Stimulated activated CD4-positive, alpha-beta T cell treated with anti-CD3 and anti-CD28 coated beads, TNF-alpha, amount 100 ng/mL, for 1 hour (primary cell): ENCODE measurements at places on chromosomes 5 and 9.
A peak's percentile ranks its signal among the peaks of the same experiment; 100 is the strongest.

DNA sequence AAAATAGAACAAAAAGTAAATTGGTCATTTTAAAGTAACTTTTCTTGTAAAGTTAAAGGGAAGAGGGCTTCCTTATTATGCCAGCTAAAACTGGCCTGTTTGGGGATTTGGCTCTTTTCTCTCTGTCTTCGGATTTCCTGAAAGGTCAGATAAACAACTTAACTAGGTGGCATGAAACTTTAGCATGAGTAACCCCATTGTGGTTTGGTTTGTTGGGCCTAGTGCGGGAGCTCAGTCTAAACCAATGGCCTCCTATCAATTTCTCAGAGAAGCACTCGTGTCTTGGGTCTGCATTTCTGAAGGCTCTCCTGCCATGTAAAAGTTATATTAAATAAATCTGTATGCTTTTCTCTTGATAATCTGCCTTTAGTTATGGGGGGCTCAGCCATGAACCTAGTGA, 48.5 kb upstream of the ANKH start:
- DNase-seq, result no peak

DNA sequence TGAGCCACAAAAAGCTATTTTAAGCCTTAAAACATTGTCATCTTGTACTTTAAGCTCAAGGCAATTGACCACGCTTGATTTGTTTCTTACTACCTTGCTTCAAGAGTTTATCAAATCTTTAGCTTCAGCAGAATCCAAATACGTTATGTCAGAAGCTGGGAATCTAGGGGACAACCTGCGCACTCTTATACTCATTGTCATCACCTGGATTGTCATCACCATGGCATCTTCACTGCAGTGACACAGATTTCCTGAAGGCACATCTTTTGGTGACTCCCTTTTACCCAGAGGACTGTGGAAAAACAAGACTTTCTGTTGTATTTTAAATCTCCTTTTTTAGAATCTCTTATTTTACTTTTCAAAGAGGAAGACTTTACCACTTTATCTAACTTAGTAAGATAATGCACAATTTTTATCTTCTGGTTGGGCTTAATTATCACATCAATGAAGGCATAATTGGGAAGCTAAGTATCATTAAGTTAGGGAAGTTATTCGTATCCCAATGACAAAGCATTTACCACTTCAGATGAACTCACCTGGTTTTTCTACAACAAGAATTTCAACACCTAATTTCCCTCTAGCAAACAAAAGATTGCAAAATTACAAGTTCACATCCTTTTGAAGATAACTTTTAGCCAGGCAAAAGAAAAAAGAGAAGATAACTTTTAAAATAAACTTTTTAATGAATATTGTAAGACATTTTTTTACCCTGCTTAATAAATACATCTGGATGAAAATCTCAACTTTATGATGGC, 162.0 kb downstream of the DOCK2 start:
- DNase-seq, result no peak

GRCh38 chr9:3180696-3181048, 336.8 kb upstream of the PUM3 start:
- DNase-seq, result no peak

DNA sequence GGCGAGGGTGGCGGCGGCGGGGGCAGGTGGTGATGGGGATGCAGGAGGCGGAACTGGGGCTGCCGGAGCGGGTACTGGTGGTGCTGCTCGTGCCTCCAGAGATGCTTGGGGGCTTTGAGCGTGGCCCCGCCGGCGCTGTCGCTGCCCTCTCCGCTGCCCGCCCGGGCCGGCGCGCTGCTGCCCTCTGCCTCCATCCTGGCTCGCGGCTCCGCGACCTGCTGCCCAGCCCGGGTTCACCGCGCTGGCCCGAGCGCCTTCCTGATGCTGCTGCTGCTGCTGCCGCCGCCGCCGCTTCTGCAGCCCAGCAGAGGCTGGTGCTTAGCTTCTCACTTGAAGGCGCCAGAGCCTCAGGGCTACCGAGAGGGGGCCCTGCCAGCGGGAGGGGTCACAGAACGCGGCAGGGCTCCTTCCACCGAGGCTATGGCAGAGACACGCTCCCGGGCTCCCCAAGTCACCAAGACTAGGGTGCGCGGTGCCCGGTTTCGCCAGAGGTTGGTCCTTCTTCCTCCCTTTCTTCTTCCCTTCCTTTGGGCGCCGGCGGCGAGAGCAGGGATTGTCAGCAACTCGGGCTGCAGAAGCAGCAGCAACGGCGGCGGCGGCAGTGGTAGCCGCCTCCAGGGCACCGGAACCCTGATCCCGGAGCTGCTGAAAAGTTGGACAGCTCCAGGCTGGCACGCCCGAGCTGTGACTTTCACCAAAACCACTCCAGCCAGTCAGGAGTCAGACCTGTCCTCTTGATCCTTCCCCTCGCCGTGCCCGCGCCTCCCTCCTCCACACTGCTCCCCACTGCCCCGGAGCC, at the start of gene PDE4D:
TSS of gene PDE4D (minus strand) at position 298 of the 799 bp plus-strand sequence.
- DNase-seq, result no peak

- no peak for DNase-seq
Measured at GRCh38 chr9:105126226-105126625, 118.2 kb upstream of the SLC44A1 start.

DNA sequence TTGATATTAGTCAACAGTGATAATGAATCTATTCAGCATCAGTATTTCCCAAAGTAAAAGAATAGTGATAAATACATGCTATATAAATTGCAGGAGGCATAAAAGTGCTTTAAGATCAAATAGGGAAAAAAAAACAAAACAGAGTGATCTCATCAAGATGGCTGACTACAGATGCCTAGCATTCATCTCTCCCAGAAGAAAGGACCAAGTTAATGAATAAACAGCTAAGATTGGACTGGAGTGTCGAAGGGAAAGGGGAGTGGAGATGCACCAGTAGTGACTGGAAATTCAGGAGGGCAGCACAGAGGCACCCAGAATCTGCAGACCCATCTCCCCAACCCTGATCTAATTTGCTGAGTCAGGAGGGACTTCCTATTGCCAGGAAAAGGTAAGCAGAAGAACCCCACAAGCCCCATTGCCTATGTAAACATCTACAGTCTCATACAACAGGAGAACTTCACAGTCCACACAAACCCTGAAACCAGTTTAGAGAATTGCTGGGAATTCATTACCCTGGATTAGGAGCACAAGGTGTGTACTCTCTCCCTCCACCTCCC, 699.4 kb downstream of the PTPRD start:
- DNase-seq, result no peak

DNA sequence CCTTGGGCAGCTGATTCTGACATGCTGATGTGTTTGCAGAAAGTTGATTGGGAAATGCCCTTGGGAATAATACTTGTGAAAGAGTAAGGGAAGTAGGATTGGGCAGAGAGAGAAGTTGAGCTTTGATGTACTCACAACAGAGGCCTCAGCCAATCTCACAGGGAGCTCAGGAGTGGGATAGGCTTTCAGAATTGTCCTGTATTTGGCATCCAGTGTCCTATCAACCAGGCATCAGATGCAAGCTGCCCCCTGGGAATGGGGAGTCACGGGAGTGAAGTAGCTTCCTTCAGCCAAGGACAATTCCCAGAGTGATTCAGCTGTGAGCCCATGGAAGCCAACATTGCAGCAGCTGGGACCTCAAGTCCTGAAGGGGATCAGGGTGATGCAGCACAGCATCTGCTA, 39.6 kb downstream of the DMAC1 start:
- no peak for DNase-seq

GRCh38 chr9:69149321-69149807, 24.7 kb upstream of the TJP2 start:
- DNase-seq, result no peak

DNA sequence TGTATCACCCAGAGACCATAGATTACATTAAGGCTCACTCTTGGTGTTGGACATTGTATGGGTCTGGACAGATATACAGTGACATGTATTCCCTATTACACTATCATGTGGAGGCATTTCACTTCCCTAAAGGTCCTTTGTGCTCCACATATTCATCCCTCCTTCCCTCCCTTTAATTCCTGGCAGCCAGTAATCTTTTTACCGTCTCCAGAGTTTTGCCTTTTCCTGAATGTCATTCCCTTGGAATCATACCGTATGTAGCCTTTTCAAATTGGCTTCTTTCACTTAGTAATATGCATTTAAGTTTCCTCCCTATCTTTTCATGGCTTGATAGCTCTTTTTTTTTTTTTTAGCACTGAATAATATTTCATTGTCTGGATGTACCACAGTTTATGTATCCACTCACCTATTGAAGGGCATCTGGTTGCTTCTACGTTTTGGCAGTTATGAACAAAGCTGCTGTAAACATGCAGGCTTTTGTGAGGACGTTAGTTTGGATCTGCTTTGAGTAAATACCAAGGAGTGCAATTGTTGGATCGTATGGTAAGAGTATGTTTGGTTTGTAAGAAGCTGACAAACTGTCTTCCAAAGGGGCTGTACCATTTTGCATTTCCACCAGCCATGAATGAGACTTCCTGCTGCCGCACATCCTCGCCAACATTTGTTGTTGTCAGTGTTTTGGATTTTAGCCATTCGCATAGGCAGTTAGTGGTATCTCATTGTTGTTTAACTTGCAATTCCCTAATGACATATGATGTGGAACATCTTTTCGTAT, 122.1 kb upstream of the SMIM23 start:
- no peak for DNase-seq

DNA sequence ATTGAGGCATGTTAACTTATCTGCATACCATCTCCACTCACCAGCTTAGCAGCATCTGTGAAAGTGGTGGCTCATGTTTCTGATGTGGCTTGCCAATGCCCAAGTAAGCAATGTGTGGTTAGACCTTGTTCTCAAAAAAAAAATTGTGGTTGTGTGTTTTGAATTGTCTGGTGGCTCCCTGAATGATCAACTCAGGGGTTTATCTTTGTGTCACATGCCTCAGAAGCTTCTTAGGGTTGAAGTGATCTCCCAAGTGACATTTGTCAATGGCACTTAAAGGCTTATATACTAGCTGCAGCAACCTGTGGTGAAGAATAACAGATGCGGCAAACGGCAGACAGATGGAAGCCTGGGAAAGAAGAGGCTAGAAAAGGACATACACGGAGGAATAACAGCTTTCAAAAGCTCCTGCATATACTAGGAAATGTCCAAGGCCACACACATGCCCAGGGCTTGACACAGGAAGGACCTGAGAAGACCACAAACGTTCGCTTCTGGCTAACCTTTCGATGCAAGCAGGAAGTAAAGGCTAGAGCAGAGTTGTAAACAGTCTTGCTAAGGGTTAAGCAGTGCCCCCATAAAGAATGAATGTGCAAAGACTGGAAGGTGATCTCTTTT, 42.2 kb upstream of the FSD1L start:
- peak; percentile 16 for DNase-seq

- DNase-seq, result no peak
Measured at GRCh38 chr9:133892193-133892920, 99.8 kb downstream of the VAV2 start.

GRCh38 chr5:41218929-41219657, 5.8 kb upstream of the C6 start:
- DNase-seq, result no peak

DNA sequence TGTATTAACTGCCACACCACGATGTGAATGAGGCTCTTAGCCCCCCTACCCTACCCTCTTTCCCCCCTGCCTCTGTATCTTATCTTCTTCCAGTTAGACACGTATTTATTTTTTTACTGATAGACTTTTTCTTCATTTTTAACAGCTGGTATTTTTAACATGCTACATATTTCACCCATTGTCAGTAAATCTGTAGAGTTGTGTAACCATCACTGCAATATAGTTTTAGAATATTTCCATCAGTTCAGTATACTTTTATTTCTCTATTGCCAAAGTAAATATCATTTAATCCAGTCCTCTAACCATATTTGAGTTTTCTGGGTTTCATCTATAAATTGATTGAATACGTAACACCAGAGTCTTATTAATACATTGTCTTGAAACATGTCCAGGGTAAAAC, 62.8 kb downstream of the SPATA31C2 start:
- no peak for DNase-seq

DNA sequence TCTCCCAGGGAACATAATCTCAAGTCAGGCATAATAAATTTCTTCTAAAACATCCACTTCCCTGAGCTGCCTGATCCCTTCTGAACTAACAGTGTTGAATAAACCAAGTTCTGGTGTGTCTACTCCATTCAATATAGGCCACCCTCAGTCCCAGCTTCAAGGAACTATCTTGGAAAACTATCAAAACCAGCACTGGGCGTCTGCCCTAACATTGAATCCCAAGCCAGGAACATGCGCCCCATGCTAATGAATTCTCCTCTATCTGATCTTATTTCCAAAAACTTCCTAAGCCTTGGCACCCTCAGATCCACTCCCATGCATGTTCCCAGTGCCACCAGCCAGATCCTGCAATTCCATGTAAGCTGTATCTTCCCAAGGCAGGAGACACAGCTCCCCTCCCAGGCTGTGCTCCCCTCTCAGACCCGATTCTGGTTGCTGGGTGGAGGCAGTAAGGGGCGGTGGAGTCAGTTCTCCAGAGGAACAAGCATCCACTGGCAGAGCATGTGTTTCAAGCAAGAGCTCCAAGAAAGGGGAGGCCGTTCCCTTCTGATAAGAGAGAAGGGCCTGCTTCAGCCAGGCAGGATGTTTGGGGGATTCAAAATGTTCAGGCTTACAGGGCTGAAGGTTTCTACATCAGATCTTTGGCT, 13.1 kb upstream of the FOXI1 start:
- no peak for DNase-seq

DNA sequence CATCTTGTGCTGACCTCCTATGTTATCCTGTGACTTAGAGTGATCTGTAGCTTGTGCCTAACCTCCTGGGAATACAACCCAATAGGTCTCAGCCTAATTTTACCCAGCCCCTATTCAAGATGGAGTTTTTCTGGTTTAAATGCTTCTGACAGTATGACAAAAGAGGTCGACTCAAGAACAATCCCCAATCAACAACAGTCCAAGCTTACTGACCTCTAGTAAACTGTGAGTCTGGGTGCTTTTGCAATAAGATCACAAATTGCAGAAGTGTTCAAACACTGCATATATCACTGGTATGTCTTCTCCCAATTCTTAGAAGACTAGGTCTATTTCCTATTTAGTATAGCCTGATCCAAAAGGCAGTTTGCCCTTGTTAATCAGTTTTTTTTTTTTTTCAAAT, 323.5 kb upstream of the PTGER4 start:
- DNase-seq, result no peak

- no peak for DNase-seq
Measured at GRCh38 chr5:64299805-64300204, 134.2 kb downstream of the RNF180 start.

- no peak for DNase-seq
Measured at GRCh38 chr9:69696802-69697201, 24.6 kb upstream of the APBA1 start.

DNA sequence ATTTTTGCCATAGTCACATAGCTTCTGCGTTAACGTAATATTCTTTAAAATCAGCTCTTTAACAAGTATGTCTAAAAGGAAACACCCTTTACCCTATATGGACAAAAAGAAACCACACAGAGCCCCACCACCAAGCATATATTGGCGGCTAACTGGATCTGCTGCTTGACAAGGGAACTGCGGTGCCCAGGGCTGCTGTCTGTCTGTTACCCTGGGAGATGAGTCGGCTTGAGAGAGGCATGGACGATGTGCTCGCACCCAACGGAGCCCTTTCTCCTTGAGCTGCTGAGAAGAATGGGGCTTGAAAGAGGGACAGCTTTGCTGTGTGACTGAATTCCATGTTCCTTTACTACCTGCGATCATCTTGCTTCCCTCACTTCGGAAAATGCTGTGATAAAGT, 158.6 kb upstream of the SHB start:
- no peak for DNase-seq

- DNase-seq, result no peak
Measured at GRCh38 chr5:176625966-176626875, 4.1 kb downstream of the SNCB start.

GRCh38 chr5:158856794-158857193, 242.9 kb downstream of the EBF1 start:
- no peak for DNase-seq
